Stimulated activated memory B cell treated with anti-CD40 and anti-IgM and Interleukin-4, amounts not matched to agents 10 μg/mL and 1 μg/mL and 100 μg/mL, for 72 hours (primary cell): ENCODE measurements at places on chromosomes 7 and 10.

DNA sequence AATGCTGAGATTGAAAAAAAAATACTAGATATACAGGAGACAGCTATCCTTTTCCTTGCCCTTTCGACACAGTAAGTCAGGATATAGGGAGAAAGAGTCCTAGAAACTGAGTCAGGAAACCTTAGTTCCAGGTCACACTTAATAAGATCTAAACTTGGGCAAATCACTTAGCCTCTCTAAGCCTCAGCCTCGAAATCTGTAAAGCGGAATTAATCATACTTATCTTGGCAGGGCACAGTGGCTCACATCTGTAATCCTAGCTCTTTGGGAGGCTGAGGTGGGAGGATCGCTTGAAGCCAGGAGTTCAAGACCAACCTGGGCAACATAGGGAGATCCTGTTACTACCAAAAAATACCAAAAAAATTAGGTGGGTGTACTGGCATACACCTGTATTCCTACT, 4.6 kb downstream of the GARIN1A start:
- peaks cover 15% of the 10 kb centered on the region for H3K4me1 ChIP-seq
- no peak overlapping the region for H3K4me3 ChIP-seq
- peaks cover 38% of the 10 kb centered on the region for H3K27me3 ChIP-seq
- no peaks in the 10 kb centered on the region for H3K36me3 ChIP-seq

GRCh38 chr10:131431978-131432690, 120.6 kb upstream of the TCERG1L start:
- ATAC-seq: no peak
- H3K4me3 ChIP-seq: no peak overlapping the region
- no peak overlapping the region for H3K27ac ChIP-seq

DNA sequence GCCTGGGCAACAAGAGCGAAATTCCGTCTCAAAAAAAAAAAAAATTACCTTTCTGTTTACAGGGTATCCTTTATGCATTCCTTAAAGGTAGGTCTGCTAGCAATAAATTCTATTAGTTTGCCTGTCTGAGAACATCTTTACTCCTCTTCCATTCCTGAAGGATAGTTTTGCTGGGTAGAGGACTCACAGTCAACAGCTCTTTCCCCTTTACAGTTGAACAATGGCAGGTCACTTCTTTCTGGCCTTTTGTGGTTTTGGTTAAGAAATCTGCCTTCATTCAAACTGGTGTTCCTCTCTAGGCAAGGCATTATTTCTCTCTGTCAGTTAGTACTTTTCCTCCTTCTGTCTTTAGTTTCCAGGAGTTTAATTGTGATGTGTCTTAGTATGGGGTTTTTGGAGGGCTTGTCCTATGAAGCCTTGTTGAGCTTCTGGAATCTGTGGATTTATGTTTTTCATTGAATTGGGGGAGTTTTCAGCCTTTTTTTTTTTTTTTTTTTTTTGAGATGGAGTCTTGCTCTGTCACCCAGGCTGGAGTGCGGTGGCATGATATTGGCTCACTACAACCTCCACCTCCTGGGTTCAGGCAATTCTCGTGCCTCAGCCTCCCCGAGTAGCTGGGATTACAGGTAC, 4.8 kb upstream of the DNAAF5 start:
- no peaks in the 10 kb centered on the region for H3K27me3 ChIP-seq
- H3K4me1 ChIP-seq: peaks cover 36% of the 10 kb centered on the region
- no peak overlapping the region for H3K4me3 ChIP-seq

GRCh38 chr10:48684463-48684791, 246 bp upstream of the WDFY4 start:
- peak overlapping the region; percentile 88 for H3K4me3 ChIP-seq
- no peaks in the 10 kb centered on the region for H3K27me3 ChIP-seq
- H3K27ac ChIP-seq: peak overlapping the region; percentile 97

DNA sequence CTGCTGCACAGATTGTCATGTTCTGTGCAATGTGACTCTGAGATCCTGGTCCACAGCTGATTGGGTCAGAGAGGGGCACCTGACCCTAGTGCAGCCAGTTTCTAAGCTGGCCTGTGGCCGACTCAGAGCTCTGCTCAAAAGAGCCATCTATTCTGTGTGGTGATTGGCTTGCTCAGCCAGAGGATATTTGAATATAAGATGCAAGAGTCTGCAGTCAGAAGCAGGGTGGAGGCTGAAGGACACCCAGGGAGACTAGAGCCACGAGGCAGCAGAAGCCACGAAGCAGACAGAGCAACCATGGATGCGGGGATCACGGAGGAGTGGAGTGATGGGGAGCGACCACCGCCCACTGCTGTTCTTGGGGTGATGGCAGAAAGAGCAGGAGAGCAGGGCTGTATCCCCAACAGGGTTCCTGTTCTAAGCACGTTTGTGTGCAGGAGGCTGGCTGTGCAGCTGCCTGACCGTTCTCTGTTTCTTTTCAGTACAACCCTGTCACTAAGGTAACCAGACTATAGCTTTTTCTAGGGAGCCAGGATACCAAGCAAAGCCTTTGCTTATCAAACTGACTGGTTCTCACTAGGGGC, 19.5 kb upstream of the RHEB start:
- peak; percentile 82 for ATAC-seq
- H3K4me1 ChIP-seq: peaks cover 6% of the 10 kb centered on the region
- H3K27ac ChIP-seq: no peak overlapping the region
- H3K36me3 ChIP-seq: peaks cover 8% of the 10 kb centered on the region
- H3K27me3 ChIP-seq: peaks cover 62% of the 10 kb centered on the region

DNA sequence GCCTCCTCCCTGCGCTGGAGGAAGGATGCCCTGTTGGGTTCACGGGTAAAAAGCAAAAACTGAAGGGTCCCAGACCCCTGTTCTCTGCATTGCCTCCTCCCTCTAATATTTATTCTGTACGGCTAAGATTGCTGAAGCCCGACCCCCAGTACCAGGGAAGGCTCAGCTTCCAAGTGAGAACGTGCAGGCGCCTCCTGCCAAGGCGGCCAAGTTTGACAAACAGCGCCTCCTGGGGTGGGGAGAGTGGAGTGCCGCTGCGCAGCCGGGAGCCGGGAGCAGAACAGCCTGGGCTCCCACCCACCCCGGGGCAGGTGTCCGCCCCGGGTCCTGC, 4.7 kb upstream of the EBF3 start:
- no peak overlapping the region for H3K4me3 ChIP-seq
- H3K27me3 ChIP-seq: peaks cover 67% of the 10 kb centered on the region
- no peak overlapping the region for H3K27ac ChIP-seq
